Activated T-helper 9 cell treated with anti-CD3 and anti-CD28 coated beads, Interleukin-2, amount 50 U/mL, for 16 hours (primary cell): ENCODE measurements at places on chromosomes 3 and 15.

- DNase-seq, result no peak
Observed at GRCh38 chr15:49734831-49735508, 114.1 kb downstream of the DTWD1 start.

- DNase-seq, result no peak
Observed at GRCh38 chr3:10869460-10869859, 53.4 kb downstream of the SLC6A11 start.

GRCh38 chr15:99252326-99252725 is 1.0 kb downstream of the LRRC28 start:
- DNase-seq, result no peak

DNA sequence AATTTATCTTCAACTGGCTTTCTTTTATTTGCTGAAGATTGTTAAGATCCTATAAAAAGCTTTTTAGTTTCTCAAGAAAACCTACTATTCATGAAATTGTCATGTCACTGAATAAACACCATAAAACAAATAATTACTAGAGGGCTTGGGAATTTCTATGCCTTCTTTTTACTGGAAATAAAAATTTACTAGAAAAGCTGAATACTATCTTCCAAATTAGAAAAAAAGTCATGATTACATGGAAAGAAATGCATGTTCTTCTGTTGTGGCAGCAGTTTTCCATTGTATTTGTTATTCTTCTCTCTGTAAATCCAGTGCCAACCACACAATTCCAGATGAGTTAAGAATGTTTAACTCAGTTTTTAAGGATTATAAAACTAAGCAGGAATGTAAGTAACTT is 153.8 kb downstream of the RAP2B start:
- DNase-seq, result no peak
